Suprapubic skin (tissue), 4 donors: ENCODE measurements at places on chromosomes 2 and 18. TPM values are rescaled to one million over a fixed set of nuclear protein-coding genes. Genes with fewer than 3 reads are reported as not detected.

Gene AQP12B
- total RNA-seq = not detected

GRCh38 chr2:55779459-55780421 is 86.1 kb upstream of the PNPT1 start:
- DNase-seq = no peak

Gene DSC2
- 30.8 TPM for total RNA-seq

Gene TUBB8B
- not detected for total RNA-seq

GRCh38 chr18:5162111-5162510 is 34.9 kb downstream of the AKAIN1 start:
- no peak for DNase-seq
